Stimulated activated CD8-positive, alpha-beta memory T cell treated with anti-CD3 and anti-CD28 coated beads, Interleukin-7, amount 100 ng/mL, for 24 hours (primary cell): ENCODE measurements at places on chromosomes 6 and 20.

DNA sequence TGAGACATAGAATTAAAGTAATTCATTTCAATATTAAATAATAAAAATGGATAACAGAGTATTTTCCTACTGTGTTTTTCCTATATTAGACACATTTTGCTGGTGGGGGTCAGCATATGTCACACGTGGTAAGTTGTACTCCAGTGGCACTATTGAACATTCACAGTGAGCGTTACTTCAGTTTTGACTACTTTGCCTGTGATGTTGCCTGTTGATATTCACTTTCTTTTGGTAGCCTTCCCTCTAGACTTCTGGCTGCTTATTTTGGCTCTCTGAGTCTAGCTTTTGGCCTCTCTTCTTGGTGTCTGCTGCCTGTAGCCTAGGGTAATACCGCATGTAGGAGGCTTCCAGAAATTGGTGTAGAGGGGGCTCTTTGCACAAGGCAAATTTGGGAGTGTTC, 64.4 kb upstream of the TFB1M start:
- DNase-seq = no peak

GRCh38 chr6:129402244-129402643, 307.7 kb downstream of the ARHGAP18 start:
- DNase-seq = no peak

DNA sequence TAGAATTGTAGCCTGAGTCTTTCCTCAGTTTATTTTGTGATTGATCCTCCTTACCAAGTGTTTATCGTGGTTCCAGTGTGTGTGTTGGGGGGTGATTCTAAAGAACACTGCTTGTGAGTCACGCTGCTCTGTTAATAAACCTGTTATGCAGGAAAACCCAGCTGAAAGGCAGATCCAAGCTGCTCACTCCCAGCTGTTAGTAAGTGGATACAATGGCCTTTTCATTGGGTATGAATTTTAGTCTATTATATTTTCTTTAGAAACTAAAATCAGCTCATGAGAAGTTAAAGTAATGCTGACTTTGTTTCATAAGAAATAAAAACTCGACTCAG, 12.2 kb upstream of the DSTN start:
- DNase-seq = no peak

DNA sequence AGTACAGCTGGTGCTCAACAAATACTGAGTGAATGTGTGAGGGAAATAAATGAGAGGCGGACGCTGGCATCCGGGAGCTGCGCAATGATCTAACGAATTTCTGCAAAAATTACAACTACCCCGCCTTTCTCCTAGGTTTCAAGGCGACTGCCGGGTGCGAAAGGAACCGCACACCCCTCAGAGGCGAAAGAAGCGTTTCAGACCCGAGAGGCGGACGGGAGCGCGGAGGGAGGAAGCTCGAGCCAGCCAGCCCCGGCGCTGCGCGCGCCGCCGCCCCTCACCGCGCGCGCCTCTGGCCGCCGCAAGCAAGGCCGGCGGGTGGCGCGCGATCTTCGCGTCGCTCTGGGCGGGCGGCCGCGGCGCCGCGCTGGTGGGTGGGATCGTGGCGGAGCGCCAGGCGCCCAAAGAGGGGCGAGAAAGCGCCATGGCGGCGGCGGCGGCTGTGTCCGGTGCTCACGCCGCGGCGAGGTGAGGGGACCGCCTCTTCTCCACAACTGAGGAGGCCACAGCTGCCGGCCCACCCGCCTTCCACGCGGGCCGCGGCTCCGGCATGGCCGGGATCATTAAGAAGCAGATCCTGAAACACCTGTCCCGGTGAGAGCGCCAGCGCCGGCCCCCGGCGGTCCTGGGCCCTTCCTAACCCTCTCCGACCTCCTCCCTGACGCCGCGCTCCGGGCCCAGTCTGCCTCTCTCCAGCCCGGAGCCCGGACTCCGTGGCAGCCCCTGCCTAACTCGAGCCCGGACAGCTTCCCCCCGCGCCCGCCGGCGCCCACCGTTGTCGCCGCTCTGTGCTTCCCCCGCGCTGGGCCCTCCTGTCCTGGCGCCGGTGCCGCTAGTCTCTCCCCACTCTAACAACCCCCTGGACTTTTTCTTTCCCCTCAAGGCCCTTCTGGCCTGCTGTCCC, at the start of gene BLTP3A:
Gene BLTP3A (plus strand): TSS at position 383 of the 904 bp plus-strand sequence. CDS start 168 bp downstream, at position 551.
- peak; percentile 30 for DNase-seq

- DNase-seq = no peak
Measured at GRCh38 chr6:106536357-106536756, 92.9 kb downstream of the RTN4IP1 start.

DNA sequence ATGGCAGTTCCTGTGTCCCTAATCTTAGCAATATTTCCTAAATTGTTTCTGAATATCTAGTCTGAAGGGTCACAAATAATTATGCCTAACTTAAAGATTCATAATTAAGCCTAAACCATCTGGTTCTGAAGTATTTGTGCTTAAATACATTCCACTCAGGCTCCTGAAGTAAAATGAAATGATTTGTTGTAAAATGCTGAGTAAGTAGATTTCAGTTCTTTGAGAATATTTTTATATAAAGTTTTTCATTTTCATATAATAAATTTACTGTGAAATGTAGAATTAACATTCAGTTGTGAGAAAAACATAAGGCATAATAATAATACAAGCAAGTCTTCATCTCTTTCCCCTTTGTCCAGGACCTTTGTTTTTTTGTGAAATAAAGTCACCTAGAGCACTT, 330.6 kb upstream of the IMPG1 start:
- no peak for DNase-seq

DNA sequence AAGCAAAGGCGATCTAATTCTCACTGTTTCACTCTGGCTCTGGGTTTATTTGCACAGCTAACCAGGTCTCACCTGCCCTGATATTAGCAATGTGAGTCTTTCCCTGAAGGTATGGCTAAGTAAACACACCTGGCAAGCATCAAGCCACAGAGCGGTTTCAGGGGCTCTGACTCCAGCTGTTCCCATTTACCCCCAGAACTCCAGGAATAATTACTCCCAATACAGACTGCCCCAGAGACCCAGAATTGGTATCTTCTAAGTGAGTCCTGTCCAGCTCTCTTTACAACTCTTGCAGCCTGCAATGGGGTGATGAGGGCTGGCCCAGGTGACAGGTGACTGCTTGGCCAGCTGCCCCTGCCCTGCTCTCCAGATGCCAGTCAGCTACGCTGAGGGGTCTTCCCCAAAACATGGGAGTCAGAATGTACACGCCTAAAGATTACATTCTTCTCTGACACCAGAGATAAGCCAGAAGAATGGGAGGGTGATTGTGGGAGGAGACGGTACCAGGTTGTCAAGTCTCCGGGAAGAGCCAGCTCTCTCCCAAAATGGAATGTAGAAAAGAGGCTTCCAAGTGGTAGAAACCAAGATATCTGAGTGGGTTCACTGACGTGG, 4.9 kb upstream of the LRRN4 start:
- DNase-seq = no peak
